Activated CD8-positive, alpha-beta memory T cell treated with anti-CD3 and anti-CD28 coated beads for 1 hour (primary cell): ENCODE measurements at places on chromosomes 1 and 21.

DNA sequence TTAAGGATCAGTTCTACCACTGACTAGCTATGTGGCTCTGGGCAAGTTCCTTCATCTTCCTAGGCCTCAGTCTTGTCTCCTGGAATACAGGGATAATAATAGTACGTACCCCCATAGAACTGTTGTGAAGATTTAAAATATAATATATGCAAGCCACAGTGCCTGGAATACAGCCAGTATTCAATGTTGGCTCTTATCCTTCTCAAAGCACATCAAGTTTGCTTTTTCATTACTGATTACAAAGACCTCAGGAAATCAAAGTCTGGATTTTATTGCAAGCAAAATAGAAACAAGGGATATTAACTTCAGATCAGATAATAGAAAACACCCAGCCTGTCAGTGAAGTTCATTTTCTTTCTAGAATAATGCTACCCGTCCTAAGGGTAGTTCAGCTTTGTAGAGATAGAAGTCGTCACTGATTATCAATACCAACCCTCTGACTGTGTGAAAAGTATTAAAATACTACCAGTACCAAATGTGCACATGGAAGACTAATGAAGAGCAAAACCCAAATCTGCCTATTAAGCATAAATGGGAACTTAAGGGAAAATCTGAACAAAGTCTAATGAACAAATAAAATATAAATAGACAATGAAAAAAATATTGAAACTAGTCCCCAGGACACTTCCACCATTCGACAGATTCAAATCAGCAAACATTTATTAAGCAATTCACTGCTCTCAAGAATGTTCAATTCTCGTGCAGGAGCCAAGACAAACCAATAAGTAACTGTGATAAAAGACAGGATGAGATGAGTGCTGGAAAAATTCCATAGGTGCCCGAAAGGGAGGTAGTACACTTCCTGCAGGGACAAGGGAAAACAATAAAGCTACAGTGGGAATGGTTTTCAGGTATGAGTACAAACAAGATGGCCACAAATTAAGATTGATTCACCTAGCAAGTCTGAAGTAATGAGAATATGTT is 206.2 kb downstream of the SMYD3 start:
- no peak for DNase-seq

DNA sequence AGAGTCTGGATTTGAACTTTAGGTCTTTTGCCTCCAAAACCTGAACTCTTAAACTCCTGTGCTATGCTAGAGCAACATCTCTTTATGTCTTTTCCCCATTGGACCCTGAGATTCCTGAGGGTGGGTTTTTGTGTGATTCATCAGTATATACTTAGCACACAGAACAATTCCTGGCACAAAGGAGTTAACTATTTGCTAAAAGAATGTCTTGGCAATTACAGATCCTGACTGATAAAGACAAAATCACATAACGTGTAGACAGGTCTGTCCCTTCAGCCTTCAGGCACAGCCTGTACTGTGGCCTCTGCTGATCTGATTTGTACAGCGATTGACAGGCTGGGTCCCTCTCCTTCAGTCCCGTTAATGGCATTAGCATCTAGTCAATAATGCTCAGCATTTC is 162.4 kb upstream of the BEND5 start:
- no peak for DNase-seq

DNA sequence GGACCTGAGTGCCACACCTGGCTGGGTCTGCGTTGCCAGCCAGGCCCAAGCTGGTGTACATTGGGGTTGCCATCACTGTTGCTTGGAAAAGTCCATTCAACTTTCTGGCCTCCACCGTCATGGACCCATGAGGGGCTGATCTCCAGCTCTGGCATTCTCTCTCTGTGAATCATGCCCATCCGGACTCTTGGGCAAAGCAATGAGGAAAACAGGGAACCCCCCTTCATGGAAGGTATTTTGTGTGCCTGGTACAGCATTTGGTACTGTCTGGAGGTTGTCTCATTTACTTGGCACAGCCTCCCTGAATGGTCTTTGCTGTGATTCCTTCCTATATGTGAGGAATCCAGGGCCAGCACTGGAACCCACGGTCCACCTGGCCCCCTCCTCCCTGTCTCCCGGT is 99.4 kb downstream of the FOXD2 start:
- no peak for DNase-seq

DNA sequence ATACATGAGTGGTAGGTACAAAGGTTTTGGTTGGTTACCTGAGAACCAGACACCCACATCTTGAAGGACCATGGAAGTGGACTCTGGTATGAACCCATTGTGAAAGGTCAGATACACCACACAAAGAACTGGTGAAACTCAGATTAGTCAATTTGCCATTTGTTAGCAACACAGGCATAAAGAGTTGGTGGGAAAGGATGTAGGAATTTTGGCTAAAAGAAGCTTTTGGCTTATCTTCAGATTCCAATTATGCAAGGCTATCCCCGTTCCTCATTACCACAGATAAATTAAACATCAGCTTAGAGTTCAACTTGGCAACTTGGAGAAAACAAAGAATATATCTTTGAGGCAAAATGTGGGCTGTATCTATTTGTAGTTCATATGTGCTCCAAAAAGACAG is 87.0 kb upstream of the IRF2BP2 start:
- DNase-seq = no peak

GRCh38 chr21:44072111-44072510 is 35.1 kb upstream of the PWP2 start:
- no peak for DNase-seq

GRCh38 chr1:34087986-34088385 is 77.0 kb downstream of the CSMD2 start:
- DNase-seq = no peak

GRCh38 chr1:8374356-8374755 is 56.4 kb downstream of the SLC45A1 start:
- DNase-seq = no peak

DNA sequence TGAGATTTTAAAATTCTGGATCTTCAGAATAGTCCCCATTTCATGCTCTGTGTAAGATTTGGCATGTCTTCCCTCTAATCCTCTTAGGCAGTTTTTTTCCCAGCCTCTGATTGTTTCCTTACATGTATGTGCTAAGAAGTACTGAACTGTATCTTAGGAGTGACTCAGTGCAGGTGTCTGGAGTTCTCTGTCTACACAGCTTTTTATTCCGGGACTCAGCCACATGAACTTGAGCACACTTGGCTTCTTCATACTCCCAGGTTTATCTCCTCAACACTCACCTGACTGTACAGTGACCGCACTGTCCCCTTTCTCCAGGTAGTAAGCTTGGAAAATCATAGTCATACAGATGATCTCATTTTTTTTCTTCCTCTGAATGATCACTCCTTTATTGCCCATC is 50.7 kb downstream of the SYT14 start:
- DNase-seq = no peak

DNA sequence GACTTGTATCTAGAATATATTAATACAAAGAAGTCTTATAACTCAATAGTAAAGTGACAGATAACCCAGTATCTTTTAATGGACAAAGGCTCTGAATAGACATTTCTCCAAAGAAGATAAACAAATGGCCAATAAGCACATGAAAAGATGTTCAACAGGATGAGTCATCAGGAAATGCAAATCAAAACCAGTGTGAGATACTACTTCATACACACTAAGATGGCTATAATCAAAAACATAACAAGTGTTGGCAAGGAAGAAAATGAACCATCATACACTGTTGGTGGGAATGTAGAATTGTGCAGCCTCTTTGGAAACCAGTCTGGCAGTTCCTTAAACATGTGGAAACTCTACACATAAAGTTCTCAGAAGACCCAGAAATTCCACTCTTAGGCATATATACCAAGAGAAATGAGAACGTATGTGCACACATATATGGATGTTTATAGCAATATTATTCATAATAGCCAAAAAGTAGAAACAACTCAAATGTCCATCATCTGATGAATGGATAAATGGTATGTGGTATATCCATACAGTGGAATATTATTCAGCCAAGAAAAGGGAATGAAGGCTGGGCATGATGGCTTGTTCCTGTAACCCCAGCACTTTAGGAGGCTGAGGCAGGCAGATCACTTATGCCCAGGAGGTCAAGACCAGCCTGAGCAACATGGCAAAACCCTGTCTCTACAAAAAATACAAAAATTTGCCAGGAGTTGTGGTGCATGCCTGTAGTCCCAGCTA is 9.9 kb upstream of the MPL start:
- DNase-seq = no peak

DNA sequence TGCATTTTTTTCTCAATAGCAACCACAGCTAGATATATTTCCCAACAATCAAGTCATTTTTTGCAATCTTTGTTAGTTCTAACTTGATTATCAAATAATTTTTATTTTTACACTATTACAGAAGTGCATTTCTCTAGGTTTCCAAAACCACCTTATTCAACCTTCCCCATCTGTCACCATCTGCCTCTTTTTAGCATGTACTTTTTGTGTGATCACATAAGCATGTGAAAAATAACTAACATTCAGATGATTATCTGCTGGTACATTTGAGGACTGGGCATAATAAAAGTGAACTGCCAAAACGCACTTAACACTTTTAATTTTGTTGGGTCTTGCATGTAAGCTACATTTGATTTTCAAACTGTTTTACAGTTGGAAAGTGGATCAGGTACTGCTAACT is 291.5 kb downstream of the AKT3 start:
- no peak for DNase-seq

GRCh38 chr1:232519186-232519585 is 110.7 kb downstream of the SIPA1L2 start:
- no peak for DNase-seq

- no peak for DNase-seq
Observed at GRCh38 chr1:29243871-29244200, 7.5 kb downstream of the PTPRU start.

- DNase-seq = no peak
Observed at GRCh38 chr1:208272713-208273112, 28.5 kb upstream of the PLXNA2 start.

GRCh38 chr21:33622253-33622652 is 19.3 kb downstream of the CRYZL1 start:
- DNase-seq = no peak

- DNase-seq = no peak
Observed at GRCh38 chr1:186763107-186763506, 65.6 kb upstream of the PLA2G4A start.

DNA sequence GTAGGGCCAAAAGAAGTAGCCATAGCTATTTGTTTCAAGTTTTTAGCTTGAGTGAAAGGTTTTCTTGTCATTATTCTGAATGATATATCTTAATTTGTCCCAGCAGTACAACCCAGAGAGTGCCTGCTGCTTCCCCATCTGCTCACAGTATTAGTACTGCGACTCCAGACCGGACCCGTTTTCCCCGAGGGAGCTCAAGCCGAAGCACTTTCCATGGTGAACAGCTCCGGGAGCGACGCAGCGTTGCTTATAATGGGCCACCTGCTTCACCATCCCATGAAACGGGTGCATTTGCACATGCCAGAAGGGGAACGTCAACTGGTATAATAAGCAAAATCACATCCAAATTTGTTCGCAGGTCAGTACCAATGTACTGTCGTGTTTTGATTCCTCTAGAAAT is 37.2 kb upstream of the C1orf115 start:
- no peak for DNase-seq

GRCh38 chr1:210558302-210558701 is 229.6 kb downstream of the HHAT start:
- DNase-seq = no peak

- DNase-seq = no peak
Observed at GRCh38 chr1:3741566-3742438, 10.4 kb upstream of the CCDC27 start.

DNA sequence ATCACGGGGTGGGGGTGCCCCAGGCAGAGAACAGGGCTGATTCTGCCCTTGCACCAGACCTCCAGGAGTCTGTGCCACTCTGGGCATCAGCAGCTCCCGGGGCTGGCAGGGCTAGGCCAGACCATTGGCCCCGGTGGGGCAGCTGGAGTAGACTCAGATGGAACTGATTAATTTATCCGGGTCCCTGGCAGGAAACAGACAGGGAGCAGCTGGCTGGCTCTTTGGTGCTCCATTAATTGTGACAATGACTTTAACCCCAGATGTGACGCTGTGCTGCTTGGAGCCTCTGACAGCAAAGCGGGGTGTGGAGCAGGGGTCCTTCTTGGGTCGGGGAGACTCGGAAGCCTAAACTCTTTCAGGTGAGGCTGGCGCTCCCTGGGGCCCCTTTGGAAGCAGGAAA is 9.5 kb downstream of the EPHA8 start:
- no peak for DNase-seq

DNA sequence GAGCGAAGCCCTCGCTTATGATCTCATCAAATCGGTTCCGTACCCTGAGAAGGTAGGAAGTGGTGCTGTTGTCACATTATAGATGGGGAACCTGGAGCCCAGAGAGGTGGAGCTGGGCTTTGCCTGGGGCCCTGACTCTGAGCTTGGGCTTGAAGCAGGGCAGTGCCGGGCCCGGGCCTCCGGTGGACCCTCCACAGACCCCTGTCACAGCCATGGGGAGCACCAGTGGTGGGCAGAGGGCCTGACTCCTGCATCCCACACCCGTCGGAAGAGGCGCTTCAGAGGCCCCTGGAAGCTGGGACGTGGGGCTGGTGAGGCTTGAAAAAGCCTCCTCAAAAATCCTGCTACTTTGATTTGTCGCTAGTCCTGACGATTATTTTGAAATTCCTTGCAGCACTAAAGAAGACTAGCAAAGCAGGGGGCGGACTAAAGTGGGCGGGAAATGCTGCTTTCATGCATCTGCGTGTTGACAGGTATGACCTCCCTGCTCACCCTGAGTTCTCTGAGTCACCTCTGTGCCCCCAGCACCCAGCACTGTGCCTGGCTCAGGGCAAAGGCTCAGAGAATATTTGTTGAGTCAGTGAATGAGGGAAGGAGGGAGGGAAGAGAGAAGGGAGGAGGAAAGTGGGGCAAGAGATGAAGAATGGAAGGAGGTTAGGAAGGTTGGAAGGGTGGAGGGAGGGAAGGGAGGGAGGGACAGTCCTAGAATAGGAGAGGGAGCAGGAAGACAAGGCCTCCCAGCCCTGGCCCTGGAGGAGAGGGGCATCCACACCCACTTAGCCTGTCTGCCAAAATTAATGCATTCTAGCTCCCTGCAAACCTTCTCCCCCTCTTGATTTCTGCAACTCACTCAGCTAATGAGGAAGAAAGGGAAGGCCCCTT is 262.8 kb upstream of the VAMP3 start:
- DNase-seq = no peak

- no peak for DNase-seq
Observed at GRCh38 chr1:150874455-150875196, 1.8 kb downstream of the ARNT start.

DNA sequence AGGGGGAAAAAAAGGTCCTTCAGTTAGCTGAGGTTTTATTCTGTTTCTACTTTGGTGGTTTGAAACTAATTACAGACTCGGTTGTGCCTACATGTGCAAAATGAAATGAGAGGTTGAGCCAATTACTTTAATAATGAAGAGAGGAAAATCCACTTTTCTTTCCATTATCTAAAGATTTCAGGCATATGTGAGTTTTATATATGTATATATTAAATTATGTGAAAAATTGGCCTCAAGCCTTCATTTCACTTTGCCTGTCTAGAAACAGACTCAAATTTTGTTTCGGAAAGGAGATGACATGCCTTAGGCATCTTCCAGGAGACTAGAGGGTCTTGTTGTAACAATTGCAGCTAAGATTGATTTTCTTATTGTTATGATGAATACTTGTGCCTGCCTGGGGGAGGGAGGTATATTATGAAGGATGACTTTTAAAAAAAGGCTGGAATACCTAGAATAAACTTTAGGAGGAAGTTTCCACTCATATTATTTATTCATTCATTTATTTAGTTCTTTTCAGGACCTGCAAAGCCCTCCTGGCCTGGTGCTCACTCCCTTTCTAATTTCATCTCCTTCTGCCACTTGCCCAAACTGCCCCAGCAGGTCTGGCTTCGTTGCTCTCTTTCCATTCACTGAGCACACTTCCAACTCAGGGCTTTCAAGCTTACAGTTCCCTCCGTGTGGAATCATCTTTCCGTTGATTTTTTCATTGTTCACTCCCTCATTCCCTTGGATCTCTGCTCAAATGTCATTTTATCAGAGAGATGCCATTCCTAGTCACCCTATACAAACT is 94.2 kb upstream of the HOOK1 start:
- no peak for DNase-seq
